Activated naive CD8-positive, alpha-beta T cell treated with anti-CD3 and anti-CD28 coated beads, Interleukin-2, amount 10 ng/mL, durations not matched to agents 7 days and 5 days (primary cell): ENCODE measurements at places on chromosomes 2 and 18. TPM values are rescaled to one million over a fixed set of nuclear protein-coding genes. Genes with fewer than 3 reads are reported as not detected.

BABAM2 gene
- total RNA-seq = 50.7 TPM

GPR39 gene
- not detected for total RNA-seq

GYPC gene
- 137 TPM for total RNA-seq

NETO1 gene
- total RNA-seq = not detected

PSMA8 gene
- total RNA-seq = 1.4 TPM

EMX1 gene
- total RNA-seq = not detected

GALR1 gene
- not detected for total RNA-seq

VSNL1 gene
- not detected for total RNA-seq

ANKRD29 gene
- not detected for total RNA-seq

SPDYA gene
- total RNA-seq = 1.9 TPM

ARID5A gene
- 62.1 TPM for total RNA-seq

CPS1 gene
- total RNA-seq = 0.68 TPM

LYG2 gene
- total RNA-seq = not detected

NR4A2 gene
- total RNA-seq = 3.0 TPM

IL1F10 gene
- not detected for total RNA-seq

FAM117B gene
- total RNA-seq = 22.1 TPM

ASPRV1 gene
- 1.2 TPM for total RNA-seq
